ENCODE measurements at places on chromosomes 7 and 10.

- no peak for DNase-seq
Measured at GRCh38 chr7:124956160-124956559, 26.5 kb upstream of the POT1 start.

DNA sequence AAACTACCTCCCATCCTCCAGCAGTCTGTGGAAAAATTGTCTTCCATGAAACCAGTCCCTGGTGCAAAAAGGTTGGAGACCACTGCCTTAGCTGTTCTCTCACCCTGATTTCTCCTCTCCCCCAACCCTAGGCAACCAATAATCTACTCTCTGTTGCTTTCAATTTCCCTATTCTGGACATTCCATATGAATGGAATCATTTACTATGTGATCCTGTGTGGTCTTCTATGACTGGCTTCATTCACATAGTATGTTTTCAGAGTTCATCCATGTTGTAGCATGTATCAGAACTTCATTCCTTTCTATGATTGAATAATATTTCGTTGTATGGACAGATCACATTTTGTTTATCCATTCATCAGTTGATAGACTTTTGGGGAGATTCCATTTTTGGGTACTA is 38.3 kb upstream of the DLG5 start:
- DNase-seq, result peak; percentile 49

GRCh38 chr7:144818511-144818910 is 17.3 kb downstream of the TPK1 start:
- no peak for DNase-seq

GRCh38 chr7:120959929-120960484 is 9.4 kb downstream of the ING3 start:
- DNase-seq, result no peak

DNA sequence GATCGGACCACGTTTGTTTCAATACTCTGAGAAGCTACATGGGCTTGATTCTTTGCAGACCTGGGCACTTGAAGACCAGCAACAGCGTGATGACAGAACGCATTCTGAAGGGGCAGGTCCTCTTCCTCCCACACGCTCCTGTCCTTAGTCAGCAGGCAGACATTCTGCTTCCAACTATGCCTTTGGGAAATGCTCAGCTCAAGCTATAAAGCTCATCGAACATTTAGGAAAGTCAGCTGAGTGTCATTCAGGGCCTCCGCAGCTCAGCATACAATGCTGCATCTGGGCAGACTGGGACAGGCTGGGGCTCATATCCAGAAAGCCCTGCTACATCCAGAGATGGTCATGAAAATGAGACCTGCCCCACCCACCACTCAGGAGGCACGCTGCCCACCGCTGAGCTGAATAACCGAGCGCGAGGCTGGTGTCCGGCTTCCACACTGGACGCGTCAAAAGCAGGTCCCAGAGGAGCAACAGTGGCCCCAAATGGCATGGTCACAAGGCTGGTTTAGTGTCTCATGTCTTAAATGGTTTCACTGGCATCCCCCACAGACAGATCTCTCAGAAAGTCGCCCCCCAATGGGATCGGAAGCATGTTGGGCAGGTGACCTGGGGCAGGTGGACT is 274.0 kb downstream of the DNAJB6 start:
- DNase-seq, result no peak

DNA sequence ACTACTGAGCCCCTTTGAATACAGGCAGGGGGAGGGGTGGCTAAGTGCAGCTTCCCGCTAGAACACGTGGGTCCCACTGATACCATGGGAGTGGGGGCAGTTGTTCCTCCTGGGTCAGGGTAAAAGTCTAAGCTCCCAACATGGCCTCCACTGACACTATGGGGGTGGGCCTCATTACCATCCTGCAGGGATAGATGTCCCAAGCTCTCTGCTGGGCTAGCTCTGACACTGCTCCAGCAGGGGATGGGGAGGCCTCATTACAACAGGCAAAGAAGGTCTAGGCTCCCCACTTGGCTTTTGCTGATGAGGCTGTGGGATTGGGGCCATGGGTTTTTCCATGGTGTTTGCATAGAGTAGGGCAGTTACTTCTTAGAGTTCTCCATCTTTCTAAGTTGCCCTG is 51.5 kb downstream of the STK17A start:
- DNase-seq, result no peak

Measured in GM23248 (cell line).